Adrenal gland (tissue), 19 donors: ENCODE measurements at places on chromosomes 3 and 15.

- no peak for DNase-seq
These were observed 917.1 kb downstream of the PLOD2 start for GRCh38 chr3:145243875-145244274.

DNA sequence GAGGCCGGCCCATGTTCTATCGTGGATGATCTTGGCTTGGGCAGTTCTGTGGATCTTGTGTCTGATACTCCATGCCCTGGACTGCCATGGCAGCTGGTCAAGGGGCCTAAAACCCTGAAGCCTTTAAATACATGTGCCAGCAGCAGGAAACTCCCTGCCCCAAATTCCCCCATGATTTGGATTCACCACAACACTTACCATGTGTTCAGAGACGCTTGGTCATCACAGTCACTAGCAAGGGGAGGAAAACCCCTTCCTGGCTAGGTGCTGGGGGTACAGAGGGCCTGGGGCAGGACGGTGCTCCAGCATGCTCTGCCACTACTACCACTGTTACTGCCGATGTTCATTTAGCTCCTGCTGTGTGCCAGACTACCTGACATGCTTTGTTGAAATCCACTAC lies 94.4 kb downstream of the DNAJB8 start:
- DNase-seq: no peak

DNA sequence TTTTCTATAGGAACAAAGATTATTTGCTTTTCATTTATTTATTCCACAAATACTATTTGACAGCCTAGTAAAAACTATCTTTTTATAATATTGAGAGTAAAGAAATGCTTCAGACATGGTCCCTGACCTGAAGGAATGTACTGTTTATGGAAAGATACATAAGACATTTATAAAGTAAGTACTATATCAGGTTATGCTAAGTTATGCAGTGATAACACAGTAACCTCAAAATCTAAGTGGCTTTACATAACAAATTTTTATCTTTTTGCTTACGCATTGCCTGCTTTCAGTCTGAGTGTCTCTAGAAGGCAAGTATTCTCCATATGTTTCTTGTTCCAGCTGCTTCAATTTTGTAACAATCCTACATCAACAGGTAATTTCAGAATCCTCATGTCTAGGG lies 694.0 kb downstream of the SQOR start:
- DNase-seq: no peak

- DNase-seq: no peak
These were observed 164.8 kb downstream of the ERC2 start for GRCh38 chr3:56303487-56303886.

DNA sequence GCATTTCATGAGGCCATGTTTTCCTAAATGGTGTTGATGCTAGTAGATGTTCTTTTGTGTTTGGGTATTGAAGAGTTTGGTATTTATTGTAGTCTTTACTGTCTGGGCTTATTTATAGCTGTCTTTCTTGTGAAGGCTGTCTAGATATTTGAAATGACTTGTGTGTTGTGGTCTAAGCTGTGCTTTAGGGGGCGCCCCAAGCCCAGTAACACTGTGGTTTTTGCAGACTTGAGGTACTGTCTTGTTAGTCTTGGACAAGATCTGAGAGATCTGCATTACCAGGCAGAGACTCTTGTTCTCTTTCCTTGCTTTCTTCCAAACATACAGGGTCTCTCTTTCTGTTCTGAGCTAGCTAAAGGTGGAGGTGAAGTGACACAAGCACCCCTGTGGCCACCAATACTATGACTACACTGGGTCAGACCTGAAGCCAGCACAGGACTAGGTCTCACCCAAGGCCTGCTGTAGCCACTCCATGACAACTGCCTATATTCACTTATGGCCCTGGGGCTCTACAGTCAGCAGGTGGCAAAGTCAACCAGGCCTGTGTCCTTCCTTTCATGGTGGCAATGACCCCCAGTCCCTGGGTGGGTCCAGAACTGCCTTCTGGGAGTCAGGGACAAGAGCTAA lies 152.1 kb upstream of the TBC1D5 start:
- DNase-seq: no peak

DNA sequence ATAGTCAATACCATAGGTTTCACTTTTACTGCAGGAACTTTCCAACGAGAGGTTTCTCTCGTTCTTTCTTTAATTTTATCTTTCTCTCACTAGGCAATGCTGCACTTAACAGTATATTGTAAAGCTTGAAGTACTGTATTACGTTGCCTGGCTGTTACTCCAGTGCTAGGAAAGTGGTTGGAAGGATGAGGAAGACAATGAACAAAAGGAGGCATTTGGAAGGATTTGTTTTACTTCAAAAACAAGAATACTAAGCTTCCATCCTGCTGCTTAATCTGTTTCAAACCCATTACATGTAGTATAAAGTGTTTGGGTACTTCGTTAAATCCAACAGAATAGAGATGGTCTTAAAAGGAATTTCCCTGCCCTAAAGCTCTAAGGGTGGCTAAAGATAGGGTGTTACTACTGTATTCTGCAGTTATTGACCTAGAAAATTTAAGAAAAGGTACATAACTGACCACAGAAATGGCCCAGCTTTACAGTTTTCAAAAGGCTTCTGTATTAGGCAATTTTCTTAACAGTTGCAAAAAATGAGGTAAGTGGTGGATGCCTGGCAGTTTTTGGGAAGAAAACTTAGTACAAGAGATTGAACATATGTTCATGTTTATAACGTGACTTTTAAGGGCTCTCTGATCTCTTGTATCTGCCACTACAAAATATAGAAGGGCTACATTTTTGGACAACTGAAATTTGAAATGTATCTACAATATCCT lies 785 bp upstream of the IFT57 start:
- DNase-seq: no peak

DNA sequence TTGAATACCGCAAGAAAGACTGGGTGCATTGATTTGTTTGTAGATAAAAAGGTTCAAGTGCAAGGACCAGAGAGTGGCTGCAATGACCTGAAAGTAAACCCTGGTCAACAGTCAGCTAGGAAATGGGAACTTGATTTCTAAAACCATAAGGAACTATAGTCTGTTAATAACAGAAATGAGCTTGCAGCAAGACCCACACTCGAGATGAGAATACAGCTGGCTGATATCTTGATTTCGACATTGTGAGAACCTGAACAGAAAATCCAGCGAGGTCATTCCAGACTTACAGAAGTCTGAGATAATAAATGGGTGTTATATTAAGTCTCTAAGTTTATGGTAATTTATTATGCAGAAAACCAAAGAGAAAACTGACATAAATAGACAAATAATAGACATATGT lies 177.3 kb downstream of the NFKBIZ start:
- DNase-seq: no peak

- no peak for DNase-seq
These were observed 115.7 kb upstream of the TSPAN3 start for GRCh38 chr15:77186594-77187011.

DNA sequence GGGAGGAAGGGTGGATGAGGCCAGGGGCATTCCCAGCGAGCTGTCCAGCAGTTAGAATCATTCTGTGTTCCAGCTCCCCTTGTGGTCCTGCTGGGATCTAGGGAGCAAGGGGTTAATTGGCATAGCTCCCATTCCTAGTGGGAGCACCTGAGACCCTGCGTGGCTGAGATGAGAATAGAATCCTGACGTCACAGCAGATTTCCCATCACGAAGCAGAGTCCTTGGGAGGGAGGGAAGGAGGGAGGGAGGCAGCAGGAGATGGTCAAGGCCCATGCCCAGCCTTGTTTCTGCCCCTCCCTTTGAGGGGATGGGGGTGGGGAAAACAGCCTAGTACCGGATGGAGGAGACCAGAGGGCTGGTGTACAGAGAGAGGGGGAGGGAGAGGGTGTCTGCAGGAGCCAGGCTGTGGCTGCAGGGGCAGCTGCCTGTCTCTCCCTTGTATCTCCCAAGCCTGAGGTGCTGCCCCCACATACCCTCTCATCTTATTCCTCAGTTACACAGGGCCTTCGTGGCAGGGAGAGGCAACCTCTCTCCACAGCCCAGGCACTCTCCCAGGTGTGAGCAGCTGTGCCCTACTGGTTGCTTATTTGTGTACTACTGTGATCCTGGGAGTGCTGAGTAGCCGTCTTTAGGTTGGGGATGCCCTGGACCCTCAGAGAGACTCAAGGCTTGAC lies 5.4 kb downstream of the TYRO3 start:
- peak; percentile 84 for DNase-seq

GRCh38 chr3:1830851-1831250 lies 267.8 kb upstream of the CNTN4 start:
- DNase-seq: no peak

- DNase-seq: no peak
These were observed 286.6 kb upstream of the ADAMTS9 start for GRCh38 chr3:64974401-64974800.

DNA sequence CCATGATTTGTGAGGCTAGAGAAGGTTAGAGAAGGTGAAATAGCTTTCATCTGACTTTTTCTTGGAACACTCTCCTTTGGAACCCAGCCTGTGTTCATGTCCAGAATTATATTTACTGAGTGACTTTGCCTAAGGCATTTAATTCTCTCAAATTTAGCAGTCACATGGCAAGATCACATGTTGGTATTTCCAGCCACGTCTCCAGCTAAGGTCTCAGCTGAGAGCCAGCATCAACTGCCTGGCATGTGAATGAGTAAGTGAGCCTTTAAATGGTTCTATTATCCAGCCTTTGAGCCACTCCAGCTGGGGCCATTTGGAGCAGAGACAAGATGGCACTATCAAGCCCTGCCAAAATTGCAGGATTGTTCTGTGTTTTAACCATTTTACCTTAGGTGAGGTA lies 130.2 kb upstream of the SGO1 start:
- DNase-seq: no peak
